GM12892 (cell line): ENCODE measurements at places on chromosomes 1 and 21.

GRCh38 chr1:75203415-75204277 lies 69.5 kb downstream of the LHX8 start:
- no peak for DNase-seq

GRCh38 chr21:28798798-28799197 lies 193.9 kb downstream of the LTN1 start:
- DNase-seq: no peak

DNA sequence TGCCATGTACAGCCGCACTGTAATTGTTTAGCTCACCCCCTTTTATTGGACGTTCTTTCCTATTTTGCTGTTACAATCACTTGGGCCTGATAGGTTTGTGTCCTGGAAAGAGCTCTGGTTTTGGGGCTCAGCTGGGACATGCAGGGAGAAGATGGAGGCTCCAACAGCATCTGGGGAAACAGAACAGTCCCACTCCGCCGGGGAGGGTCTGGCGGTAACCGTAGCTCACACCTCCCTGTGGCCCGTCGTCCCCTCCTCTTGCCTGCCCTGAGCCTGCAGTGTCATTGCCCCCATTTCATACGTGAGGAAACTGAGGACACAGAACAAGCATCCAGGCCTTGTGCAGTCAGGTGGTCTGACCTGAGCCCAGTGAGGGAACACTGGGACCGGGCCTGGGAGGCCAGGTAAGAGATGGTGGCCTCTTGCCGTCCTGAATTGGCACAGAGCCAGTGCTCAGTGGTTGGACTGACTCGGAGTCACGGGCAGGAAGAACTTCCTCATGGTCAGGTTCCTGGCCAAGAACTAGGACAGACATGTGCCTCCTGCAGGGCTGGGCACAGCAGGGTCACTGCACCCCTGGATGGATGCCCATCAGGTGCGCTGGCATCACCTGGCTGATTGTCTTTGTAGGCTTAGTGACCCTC lies 41.8 kb downstream of the S100B start:
- DNase-seq: no peak

DNA sequence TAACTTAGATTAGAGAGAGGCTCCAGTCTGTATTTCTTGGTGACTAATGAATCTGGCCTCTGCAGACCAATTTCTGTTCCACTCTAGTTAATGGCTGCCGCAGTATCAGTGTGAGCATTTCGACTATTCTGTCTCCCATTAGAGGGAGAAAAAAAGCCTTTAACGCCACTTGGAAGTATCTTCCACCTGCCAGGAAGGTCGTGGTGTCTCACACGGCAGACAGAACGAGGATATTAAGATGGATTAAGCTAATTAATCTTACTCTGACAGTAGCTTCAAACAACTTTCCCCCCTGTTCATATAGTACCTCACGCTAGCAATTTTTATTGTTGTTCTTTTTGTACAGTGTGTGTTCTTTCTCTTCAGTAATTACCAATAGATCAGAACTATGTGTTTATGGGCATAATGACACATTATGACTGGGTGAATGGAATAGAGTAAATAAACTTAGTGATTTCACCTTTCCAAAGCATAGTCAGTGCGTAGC lies 153.8 kb downstream of the ADGRL2 start:
- DNase-seq: no peak

DNA sequence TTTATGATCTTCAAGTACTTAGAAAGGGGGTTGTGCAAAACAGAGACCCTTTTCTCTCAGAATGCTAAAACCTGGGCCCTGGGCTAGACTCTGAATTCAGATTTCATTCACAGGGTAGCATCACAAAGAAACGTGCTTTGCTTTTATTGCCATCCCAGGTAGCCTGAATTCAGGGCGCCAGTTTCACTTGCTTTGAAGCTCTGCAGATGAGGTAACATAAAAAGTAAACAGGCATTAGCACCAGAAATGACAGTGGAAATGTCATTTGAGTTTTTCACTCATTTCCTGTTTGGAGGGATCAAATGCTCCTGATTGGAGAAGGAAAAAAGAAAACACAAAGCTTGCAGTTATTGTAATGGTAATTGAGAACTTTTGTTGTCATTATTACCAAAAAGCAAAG lies 2.6 kb downstream of the SYPL2 start:
- DNase-seq: no peak

DNA sequence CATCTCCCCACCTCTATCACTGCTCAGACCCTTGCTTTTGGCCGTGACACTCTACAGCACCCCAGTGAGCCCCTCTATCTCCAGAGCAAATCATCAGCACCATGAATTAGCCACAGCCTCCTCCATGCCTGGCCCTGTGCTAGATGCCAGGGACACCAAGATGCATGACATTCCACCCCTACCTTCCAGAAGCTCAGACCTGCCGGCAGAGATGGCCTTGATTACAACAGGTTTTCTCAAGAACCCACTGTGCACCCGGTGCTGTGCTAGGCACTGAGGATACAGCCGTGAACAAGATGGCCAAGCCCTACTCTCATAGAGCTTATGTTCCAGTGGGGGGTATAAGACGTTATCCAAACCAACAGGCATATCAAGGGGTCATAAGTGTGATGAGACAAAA lies 30.6 kb downstream of the CDK18 start:
- DNase-seq: no peak

DNA sequence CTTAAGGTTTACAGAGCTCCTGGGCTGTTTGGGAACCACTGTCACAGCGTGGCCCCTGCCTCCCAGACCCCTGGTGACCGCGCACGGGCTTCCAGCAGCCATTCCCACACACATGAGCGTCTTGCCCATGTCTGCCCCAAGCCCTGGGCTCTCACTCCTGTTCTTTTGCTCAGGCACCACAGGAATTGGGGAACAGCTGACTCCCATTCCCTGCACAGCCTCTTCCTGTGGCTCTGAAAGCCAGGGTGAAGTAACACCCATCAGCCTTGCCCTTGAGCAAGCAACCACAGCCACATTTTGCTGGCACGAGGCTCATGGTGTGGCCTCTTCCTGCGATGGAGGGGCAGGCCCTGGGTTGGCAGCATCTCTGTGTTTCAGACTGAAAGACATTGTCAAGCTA lies 14.3 kb upstream of the GPR157 start:
- DNase-seq: peak; percentile 4

GRCh38 chr21:28547766-28548165 lies 444.9 kb downstream of the LTN1 start:
- no peak for DNase-seq

- DNase-seq: no peak
Measured at GRCh38 chr1:36492491-36492890, 9.8 kb upstream of the CSF3R start.

DNA sequence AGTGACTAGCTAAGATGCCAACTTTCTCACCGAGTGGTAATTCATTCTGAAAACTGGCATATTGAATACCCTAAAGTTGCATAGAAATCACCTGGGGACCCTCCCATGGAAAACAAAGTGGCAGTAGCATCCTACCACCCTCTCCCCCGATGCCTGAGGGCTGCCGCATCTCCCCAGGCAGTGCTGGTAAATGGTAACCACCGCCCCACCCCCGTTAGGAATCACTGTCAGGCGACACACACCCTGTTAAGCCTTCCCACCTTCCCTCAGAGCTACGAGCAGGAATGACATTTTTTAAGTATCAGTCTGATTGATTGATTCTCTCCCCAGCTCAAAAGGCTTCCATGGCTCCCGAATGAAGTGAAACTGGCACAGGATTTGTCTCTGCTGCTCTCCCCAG lies 28.3 kb downstream of the TMPRSS2 start:
- no peak for DNase-seq
